ENCODE measurements at places on chromosomes 1 and 21. TPM values are rescaled to one million over a fixed set of nuclear protein-coding genes. Genes with fewer than 3 reads are reported as not detected.

The MAP3K6 gene
- 11.3 TPM for total RNA-seq

The MYOG gene
- total RNA-seq, result not detected

The GREM2 gene
- total RNA-seq, result 0.59 TPM

The CLEC20A gene
- not detected for total RNA-seq

The KDF1 gene
- not detected for total RNA-seq

The IL19 gene
- not detected for total RNA-seq

The SPRR2A gene
- total RNA-seq, result not detected

The KRTAP13-2 gene
- total RNA-seq, result not detected

The LCE1A gene
- not detected for total RNA-seq

The DONSON gene
- 16.8 TPM for total RNA-seq

The DPYD gene
- 35.6 TPM for total RNA-seq

The RGS16 gene
- total RNA-seq, result 0.14 TPM

The SNX7 gene
- total RNA-seq, result 49.6 TPM

The KIRREL1 gene
- 200 TPM for total RNA-seq

The FAM43B gene
- total RNA-seq, result not detected

The DCDC2B gene
- not detected for total RNA-seq

The MSH4 gene
- 0.59 TPM for total RNA-seq

The PDZK1 gene
- total RNA-seq, result 0.28 TPM

The MINDY1 gene
- total RNA-seq, result 8.2 TPM

The RPS8 gene
- total RNA-seq, result 927 TPM

The SYT14 gene
- 0.89 TPM for total RNA-seq

The TRIM67 gene
- total RNA-seq, result not detected

The UBL4B gene
- not detected for total RNA-seq

The ARV1 gene
- total RNA-seq, result 15.7 TPM

The PGLYRP4 gene
- total RNA-seq, result not detected

The VAMP4 gene
- total RNA-seq, result 8.4 TPM

The PIK3CD gene
- total RNA-seq, result 14.6 TPM

All from smooth muscle cell of the umbilical artery (primary cell).